ENCODE measurements at places on chromosomes 3 and 15.

GRCh38 chr3:138854204-138854603, 19.5 kb upstream of the PIK3CB start:
- DNase-seq, result no peak

DNA sequence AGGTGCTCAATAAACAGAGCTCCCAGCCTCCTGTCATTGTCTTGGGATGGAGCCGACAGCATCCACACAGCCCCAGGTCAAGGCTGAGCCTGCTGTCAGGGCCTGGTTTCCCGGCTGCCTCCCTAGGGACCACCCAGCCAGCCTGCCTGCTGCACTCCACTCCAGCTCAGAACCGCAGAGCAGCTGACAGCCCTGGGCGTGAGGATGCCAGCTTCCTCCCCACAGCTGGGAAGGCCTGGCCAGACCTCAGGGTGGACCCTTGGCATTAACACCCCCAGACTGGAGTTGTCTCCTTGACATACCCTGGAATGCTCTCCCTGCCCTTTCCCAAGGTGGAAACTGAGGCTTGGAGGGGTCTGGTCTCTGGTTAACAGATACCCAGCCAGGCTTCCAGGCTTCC, 112.0 kb downstream of the WNT7A start:
- DNase-seq, result no peak

DNA sequence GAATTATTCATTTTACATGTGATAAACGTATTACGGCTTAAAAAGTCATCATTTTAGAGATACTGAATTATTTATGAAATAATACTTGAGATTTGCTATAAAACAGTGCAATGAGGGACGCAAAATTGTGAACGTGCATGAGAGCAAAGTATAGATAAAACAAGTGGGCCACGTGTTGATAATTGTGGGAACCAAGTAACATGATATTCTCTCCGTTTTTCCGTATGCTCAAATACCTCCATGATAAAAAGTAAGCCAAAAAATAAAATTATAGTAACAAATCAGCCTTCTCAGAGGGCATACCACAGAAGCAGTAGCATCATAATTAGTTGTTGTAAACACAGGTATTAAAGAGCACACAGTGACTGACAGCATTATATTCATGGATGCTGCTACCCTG, 42.6 kb downstream of the SFMBT1 start:
- no peak for DNase-seq

GRCh38 chr3:24495326-24495994, 810 bp upstream of the THRB start:
- peak; percentile 62 for DNase-seq

DNA sequence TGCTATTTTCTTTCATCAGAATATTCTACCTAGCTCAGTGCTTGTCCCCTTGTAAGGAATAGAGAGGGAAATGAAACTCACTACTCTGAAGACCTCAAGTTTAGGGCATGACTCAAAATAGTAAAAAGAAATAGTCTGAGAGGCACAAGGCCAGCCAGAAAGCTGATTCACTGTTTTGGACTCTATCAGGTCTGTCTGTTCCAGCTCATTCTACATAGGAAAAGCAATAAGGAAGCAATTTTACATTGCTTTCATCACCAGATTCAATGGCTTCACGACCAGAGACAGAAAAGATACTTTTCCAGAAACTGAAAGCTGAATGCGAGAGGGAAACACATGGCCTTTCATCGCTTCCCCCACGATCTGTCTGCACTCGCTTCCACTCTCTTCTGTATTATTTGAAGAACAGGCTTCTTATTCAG, 276.0 kb downstream of the GBE1 start:
- peak; percentile 27 for DNase-seq

- DNase-seq, result no peak
Measured at GRCh38 chr15:38300395-38300794, 47.8 kb downstream of the SPRED1 start.

GRCh38 chr3:53671192-53671960, 174.8 kb downstream of the CHDH start:
- DNase-seq, result no peak

DNA sequence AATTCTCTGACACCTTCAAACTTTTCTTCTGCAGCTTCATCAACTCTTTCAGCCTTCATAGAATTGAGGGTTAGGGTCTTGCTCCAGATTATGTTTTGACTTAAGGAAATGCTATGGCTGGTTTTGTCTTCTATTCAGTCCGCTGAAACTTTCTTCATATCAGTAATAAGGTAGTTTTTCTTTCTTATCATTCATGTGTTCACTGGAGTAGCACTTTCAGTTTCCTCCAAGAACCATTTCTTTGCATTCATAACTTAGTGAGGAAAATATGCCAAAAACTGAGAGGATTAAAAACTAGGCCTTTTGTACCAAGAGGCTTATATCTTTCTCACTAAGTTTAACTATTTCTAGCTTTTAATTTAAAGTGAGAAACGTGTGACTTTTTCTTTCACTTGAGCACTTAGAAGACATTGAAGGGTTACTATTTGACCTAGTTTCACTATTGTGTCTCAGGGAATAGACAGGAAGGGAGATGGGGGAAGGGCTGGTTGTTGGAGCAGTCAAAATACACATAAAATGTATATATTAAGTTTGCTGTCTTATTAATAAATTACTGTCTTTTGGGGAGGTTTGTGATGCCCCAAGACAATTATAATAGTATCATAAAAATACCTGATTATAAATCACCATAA, 1110.1 kb downstream of the TBL1XR1 start:
- no peak for DNase-seq

DNA sequence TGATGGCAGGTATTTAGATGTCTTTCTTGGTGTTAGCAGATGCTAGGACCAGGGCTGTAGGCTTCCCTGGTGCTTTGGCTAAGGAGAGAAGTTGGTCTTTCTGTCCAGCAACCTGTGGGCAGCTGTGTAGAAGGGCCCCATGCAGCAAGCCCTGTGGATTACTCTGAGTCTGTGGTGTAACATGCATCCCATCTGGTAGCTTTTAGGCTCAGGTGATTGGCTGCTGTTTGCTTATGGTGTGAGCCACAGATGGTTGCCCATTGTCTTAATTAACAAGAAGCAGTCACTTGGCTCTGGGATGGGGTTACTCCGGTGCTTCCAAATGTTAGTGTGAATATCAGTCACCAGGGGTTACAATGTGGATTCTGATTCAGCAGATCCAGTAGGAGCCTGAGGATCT, 368.6 kb upstream of the C2CD4B start:
- no peak for DNase-seq

DNA sequence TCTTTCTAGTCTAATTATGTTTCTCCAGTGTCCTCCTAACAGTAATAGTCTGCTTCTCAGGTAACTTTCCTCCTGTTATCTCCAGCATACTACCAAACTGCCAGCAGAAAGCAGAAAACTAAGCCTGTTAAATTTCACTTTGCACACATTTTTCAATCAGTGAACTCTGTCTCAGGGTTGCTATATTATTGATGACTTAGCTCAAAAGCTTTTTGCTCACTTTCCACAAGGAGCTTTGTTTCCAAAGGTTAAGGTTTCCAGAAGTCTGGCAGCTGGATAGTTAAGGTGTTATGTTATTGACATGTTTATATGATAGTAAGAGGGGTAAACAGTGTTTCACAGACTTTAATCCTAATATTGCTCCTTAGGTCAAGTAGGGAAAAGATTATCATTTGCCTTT, 5.1 kb downstream of the TRPM7 start:
- DNase-seq, result no peak

- DNase-seq, result no peak
Measured at GRCh38 chr3:161852744-161853143, 356.1 kb downstream of the OTOL1 start.

- DNase-seq, result peak; percentile 35
Measured at GRCh38 chr15:83380682-83381081, 66.5 kb upstream of the SH3GL3 start.

DNA sequence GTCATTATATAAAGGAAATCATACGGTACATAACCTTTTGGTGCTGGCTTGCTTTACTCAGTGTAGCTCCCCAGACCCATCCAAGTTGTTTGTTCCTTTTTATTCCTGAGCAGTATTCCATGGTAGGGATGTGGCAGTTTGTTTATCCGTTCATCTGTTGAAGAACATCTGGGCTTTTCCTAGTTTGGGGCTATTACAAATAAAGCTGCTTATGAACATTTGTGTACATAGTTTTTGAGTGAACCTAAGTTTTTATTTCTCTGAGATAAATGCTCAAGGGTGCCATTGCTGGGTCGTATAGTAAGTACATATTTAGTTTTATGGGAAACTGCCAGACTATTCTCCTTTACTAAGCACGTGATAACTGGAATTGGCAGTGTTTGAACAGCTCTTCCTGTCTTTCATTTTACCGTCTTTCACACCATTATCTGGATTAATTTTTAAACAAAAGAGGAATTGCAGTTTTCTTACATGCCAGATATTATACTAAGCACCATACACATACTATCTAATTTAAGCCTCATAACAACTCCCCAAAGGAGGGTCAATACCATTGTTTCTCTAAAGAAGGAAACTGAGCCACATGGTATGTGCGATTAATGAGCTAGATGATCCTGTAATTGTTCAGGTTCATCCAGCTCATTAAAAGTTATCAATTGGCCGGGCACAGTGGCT, 85.6 kb downstream of the PTPRG start:
- no peak for DNase-seq

- DNase-seq, result no peak
Measured at GRCh38 chr3:122100591-122101463, 45.7 kb downstream of the CD86 start.

DNA sequence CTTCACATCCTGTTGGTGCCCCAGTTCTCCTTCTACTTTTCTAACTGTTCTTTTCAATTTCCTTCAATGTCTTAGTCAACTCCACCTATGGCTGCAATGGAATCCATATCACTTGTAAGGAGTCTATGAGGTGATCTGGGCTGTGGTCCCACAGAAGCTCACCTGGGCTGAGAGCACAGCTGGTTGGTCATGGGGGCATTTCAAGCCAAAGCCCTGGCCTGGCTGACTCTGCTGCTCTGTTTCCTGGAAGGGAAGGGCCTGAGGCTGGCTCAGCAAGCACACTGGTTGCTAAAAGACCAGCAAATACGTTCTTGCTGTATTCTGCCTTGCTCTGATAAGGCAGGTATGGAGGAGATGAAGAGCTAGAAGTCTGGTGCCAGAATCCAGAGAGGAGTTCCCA, 29.0 kb downstream of the AMOTL2 start:
- DNase-seq, result no peak

DNA sequence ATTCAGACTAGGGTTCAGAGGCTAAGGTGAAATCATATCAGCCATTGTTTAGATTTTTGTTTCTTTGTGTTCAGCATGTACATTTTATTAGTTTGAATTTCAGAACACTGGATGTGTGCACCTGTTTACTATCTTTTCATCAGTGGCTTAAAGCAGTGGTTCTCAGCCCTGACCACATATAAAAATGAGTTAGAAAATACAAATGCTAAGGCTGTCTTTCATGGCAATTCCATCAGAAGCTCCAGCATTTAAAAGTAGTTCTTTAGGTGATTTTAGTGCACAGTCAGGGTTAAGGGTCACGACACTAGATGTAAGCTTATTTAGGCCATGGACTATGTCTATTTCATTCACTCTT, 213.5 kb downstream of the NECTIN3 start:
- DNase-seq, result no peak

- no peak for DNase-seq
Measured at GRCh38 chr3:177169936-177170722, 27.2 kb downstream of the TBL1XR1 start.

- peak; percentile 7 for DNase-seq
Measured at GRCh38 chr3:114709102-114709501, 415.3 kb downstream of the TIGIT start.

- DNase-seq, result peak; percentile 12
Measured at GRCh38 chr3:100496711-100497261, 4.4 kb downstream of the TMEM45A start.

DNA sequence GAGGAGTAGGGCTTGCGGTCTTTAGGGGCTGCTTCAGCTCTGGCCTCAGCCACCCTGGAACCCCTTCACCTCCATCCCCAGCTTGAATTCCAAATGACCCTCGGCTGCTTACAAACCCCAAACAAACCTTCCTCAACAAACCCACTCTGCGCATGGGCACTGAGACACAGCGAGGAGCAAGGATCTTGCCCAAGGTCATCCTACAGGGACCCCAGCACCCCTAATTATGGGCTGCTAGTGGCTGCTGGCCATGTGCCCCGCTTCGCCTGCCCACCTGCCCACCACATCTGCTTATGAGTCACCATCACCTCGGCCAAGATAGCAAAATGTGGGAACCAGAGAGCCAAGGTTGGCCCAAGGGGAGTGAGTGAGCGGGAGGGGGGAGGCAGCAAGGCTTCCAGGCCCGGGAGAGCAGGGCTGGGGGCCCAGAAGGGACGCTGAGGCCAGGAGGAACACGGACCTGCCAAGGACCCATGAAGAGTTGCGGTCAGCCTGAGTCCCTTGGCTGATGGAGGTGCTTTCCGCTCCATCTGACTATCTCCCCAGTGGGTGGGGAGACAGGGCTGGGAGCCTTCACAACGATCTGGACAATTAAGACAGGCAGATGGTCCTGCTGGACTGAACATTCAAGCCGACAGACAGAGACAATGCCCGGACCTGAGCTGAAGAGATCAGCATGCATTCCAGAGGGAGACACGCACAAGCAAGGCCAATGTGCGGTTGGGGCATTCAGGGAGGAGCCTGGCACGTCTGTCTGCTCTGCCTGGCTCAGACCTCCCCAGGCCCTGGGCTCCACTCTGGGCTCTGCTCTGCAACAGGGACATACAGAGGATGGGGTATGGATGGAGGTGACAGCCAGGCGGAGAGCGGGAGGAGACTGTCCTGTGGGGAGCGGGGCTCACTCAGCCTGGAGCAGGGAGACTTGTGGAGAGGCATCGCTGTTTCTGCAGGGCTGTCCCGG, 10.8 kb upstream of the GRIP2 start:
- DNase-seq, result no peak

DNA sequence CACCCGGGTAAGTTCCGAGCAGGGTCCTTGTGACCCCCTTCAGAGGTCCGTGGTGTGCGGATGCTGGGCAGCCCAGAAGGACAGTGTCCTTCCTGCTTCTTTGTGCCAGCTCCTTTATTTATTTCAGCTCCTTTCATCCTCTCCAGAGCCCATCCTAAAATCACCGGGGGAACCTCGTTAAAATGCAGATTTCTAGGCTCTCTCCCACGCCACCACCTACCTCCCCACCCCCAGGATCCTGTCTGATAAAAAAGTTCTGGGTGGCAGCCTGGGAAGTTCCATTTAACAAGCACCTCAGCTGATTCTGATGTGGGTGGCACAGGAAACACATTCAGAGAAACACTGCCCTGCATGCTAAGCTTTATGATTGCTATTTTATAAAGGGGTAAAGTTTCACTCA, 12.5 kb upstream of the IGF1R start:
- no peak for DNase-seq

- no peak for DNase-seq
Measured at GRCh38 chr3:107249132-107249531, 128.1 kb upstream of the CCDC54 start.

- no peak for DNase-seq
Measured at GRCh38 chr3:129502641-129503408, 25.6 kb upstream of the RHO start.

GRCh38 chr3:59766200-59766872, 716.5 kb upstream of the CFAP20DC start:
- DNase-seq, result peak; percentile 91

DNA sequence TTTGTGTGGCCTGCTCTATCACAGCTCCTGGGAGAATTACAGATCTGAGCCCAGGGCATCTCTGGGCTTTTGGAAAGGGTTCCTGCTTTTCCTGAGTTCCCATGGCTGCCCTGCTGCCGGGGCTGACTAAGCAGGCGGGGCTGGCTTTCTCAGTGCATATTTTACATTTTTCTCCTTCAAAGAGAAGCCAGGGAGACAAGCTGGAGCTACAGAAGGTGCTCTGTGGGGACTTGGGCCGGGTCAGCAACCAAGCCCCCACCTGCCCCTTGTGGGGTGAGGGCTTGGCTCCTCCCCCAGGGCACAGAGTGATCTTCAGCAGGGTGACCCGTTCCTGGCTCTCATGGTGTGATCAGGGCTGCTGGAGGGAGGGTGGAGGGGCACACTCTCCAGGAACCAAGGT, 17.4 kb downstream of the ABTB1 start:
- peak; percentile 45 for DNase-seq

Data from mesenchymal stem cell (in vitro differentiated cells and primary cell).